Right lung (tissue), 10 donors: ENCODE measurements at places on chromosomes 16 and 17. TPM values are rescaled to one million over a fixed set of nuclear protein-coding genes. Genes with fewer than 3 reads are reported as not detected.

MRPS23 gene
- polyA plus RNA-seq = 44.7 TPM

DNA sequence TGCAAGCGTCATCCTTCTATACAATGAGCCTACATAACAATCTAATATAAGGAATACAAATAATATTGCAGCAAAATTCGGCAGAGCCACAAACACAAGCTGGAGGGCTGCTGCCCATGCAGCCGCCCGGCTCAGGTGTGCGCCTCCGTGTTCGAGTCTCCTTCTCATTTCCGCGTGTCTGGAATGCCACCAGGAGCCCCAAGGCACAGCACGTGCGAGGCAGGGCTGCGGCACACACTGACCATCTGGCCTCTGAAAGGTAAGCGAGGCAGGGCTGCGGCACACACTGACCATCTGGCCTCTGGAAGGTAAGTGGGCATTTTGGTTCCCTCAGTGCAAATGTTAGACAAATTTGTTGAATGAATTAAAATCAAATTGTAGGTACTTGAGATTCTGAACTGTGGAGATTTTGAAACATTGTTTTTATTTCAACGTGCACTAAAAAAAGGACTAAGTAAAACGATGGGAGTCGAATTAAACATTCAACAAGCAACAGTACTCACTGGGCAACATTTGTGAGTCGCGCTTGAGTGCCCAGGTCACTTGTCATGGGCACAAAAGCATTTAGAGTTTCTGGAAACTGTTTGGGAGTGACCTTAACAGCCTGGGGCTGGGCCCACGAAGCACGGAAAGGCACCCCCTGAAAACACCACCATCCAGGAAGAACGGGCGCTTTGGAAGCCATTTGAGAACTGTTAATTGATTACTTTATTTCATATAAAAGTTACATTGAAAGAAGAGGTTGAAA is 37.4 kb downstream of the ZDHHC7 start:
- no peak for DNase-seq

- DNase-seq = no peak
Observed at GRCh38 chr16:58789351-58789750, 55.2 kb upstream of the GOT2 start.

- no peak for DNase-seq
Observed at GRCh38 chr16:78993346-78993745, 607.2 kb downstream of the MAF start.

SCGB1C2 gene
- not detected for polyA plus RNA-seq

IL17C gene
- polyA plus RNA-seq = not detected

DNA sequence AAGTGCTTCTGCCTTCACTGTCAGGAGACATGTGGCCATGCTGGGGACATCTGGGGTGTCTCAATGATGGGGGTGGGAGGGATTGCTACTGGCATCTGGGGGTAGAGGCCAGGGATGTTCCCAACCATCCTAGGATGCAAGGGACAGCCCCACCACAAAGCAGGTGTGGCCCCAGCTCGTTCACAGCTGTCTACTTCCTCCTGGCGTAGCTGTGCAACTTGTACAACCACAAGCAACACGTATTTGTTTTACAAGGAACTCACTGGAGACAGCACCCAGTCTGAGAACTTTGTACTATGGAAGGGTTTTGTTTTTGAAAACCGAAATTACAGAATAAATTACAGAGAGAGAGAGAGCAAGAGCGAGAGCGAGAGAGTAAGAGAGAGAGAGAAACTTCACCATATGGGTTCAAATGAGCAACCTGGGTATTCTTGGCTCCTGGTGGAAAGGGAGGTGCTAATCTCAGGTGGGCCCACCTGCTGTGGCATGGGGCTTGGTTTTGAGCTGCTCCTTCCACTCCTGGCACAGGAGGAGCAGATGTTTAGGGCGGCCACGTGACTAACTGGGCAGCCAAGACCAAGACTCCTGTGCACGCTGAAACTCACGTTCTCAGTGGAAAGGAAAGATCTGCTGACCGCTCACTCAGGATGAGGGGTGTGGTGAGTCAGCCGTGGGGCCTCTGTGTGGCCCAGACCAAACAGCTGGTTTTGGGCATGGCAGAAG is 17.5 kb upstream of the TNFRSF13B start:
- DNase-seq = no peak

DNA sequence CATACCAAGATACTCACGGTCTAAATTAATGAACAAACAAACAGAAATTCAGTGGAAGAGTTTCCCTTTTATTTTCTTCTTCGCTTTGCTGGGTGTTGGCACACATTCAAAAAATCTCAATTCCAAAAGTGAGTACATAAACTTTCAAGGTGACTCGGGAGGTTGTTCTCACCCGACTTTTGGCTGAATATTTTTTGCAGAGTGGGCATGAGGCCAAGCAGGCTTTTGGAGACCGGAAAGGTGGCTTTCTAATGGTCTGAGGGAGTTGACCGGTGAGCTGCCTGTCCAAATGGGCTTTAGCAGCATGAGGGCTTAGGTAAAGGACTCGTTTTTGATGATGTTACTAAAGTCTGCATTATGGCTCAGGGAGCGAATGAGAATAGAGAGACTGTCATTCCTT is 318.7 kb downstream of the CPPED1 start:
- DNase-seq = no peak

- no peak for DNase-seq
Observed at GRCh38 chr17:8847891-8848290, 19.6 kb downstream of the PIK3R6 start.

DNA sequence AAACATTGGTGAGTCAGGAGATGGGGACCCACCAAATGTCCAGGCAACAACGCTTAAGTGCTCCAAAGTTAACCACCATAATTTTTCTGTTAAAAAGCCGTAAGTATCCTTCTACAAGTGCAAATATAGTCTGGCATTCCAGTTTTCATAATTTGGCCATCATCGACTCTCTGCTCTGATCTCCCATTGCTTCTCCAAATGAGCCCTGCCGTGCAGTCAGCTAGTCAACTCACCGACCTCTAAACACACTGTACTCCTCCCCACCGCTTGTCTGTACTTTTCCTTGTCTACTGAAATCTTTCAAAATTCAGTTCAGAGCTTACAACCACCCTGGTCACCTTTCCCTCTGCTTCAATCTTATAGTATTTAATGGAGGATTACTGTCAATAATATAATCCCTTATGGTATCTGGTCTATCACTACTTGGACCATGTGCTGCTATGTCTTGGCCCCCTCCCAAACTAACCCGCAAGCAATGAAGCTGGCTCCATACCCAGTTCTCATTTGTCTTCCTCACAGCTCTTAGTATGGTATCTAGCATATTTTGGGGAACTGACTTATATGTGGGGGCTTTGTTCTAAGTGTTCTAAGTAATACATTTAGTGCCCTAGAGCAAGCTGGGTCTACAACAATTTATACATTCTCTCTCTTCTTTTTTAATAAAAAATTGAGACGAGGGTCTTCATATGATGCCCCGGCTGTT is 52.7 kb upstream of the SLC25A19 start:
- no peak for DNase-seq

GRCh38 chr17:77694391-77695363 is 263.8 kb upstream of the TNRC6C start:
- no peak for DNase-seq

GRCh38 chr17:34110315-34110714 is 144.8 kb upstream of the CCL2 start:
- DNase-seq = peak; percentile 5
